ENCODE measurements at places on chromosomes 5 and 9.

DNA sequence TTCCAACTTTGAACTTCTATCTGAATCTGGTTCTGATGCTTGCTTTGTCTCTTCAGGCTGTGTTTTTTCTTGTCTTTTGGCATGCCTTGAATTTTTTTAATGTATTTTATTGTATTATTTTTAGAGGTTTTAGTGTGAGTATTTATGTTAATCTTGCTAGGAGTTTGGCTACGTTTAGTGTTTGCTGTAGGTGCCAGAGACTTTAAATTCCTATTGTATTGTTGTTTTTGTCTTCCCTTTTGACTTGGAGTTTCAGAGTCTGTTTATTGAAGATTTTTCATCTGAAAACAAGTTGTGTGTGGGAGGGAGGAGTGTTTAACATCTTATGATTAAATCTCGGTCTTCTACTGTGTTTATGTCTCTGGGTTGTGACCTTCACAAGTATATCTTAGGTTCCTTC, 956.8 kb downstream of the TLE1 start:
- DNase-seq = no peak

DNA sequence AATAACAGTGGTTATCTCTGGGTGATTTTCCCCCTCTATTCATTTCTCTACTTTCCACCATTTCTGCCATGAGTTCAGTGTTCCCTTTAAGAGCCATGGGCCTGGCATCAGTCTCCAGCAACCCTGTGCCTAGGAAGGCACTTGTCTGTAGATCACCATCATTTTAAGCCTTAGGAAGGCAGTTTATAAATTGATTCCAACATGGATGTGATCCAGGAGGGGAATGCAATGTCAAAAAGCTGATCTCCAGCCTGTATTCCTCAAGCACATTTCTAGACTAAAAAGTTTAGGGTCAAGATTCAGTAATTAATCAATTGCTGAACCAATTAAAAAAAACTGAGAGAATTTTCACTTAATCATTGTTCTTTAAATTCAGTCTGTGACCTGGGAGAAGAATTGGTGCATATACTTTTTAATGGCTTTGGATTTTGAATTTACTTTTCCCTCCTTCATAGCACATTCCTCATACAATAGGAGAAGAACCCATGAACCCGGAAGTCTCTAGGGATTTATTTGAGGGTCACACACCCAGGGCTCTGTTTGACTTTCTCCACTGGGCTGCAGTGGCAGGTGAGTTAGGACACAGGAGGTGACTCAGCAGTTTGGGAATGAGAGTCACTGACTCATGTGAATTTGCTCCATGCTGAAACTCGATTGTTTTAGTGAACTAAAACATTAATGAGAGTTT, 6.1 kb upstream of the ERMP1 start:
- DNase-seq = peak; percentile 10

- no peak for DNase-seq
Observed at GRCh38 chr5:154221371-154221896, 30.9 kb downstream of the GALNT10 start.

DNA sequence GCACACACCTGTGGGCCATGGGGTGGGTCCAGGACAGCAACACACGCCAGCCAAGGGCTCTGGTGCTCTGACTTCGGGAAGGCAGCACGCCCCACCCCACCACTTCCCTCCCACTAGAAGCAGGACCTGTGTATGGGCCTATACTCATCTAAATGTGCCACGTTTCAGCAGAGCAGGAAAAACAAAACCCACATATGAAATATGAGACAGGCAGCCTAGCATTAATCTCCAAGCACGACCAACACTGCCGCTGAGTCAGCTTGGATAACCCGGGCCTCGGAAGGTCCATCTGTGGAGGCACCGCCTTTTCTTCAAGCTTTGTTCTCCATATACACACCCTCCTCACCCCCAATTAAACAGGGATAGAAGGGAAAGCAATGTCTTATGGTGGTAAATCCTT, 203.1 kb downstream of the ROR2 start:
- DNase-seq = no peak

GRCh38 chr9:76135902-76136301, 245.4 kb downstream of the PCSK5 start:
- DNase-seq = no peak

- DNase-seq = no peak
Observed at GRCh38 chr9:104826079-104826775, 62.3 kb downstream of the NIPSNAP3B start.

DNA sequence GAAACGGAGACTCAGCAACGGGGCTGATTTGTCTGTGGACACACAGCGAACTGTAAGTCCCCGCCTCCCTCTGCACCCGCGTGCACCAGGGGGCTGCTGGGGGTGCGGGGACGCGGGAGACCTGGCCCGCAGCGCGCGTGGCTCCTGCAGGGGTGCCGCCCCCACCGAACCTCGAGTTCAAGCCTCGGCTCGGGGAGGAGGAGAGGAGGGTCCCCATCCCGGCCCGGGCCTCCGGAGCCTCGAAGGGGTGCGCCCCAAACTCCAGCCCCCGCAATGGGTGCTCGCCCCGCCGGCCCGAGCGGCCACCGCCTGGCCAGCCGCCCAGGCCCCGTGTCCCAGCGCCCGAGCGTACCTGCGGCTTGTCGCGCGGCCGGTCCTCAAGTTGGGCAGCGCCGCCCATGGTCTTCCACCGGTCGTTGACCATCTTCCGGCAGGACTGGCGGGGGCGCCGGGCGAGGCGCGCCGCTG, 829 bp downstream of the FIBCD1 start:
- DNase-seq = no peak

DNA sequence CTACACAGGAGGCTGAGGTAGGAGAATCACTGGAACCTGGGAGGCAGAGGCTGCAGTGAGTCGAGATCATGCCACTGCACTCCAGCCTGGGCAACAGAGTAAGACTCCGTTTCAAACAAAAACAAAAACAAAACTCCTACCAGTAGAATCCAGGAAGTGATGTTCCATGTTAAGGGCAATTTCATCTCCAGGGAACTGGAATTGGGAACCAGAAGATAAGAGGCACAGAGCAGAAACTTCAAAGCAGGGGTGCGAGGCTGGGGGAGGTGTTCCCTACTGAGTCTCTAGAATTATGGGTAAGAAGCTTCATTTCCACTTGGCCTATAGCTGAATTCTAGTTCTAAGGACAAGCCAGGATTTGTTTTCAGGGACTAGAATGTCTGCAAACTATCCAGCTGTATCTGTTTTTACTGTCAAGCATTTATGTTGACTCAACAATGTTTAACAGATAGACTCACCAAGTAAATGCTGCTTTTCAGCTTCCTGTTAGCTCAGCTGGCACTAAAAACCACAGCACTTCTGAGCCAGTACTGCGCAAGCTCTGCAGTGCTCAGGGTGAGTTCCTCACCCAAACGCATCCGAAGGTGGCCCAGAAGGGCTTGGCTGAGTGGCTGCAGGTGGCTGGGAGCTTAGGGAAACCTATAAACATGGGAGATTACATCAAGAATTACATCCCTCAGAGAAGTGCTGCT, 320.1 kb downstream of the MTRR start:
- DNase-seq = no peak

DNA sequence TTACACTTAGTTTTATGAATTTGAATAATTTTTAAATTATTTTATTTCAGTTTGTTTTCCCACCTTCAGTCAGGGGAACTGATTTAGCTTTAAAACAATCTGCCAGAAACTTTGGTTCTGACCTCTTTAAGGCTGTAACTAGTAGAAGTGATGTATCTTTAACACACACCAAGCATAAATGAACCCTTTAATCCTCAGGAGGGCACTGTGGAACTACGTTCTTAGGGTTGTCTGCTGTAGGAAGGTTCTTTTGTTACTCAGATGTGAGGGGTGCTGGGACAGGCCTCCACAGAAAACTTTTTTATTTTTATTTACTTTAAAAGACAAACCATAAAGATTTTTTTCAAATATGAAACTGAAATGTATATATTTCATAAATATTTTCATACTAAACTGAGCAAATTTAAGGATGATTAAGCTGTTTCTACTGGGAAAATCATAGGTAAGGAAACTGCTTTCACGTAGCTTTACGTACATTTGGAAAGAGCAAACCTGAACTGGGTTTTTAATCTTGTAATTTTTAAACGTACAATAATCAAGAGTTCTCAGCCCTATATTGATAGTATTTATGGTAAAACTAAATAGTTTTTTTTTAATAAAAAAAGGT, 5.3 kb downstream of the KLF4 start:
- peak; percentile 9 for DNase-seq

DNA sequence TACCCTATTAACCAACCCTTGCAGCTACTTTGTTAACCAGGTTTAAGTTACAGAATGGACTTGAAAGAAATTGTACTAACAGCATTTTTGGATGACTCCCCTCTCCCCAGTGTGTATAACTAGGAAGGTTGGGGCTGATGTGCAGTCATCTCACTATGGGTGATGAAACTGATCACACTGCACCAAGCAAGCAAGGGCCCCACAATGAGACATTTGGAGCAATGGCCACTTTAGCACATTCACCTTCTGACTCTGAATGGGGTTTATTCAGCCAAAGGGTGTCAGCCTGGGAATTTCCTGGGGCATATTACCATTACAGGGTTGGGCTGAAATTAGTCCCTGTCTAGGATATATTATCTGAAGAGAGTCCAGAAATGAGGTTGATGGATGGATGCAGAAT, 18.7 kb upstream of the CYFIP2 start:
- DNase-seq = no peak

- no peak for DNase-seq
Observed at GRCh38 chr9:121021301-121021700, 28.8 kb downstream of the C5 start.

GRCh38 chr9:79220666-79221065, 351.1 kb upstream of the TLE4 start:
- DNase-seq = no peak

GRCh38 chr9:91817493-91818224, 132.4 kb downstream of the ROR2 start:
- DNase-seq = no peak

DNA sequence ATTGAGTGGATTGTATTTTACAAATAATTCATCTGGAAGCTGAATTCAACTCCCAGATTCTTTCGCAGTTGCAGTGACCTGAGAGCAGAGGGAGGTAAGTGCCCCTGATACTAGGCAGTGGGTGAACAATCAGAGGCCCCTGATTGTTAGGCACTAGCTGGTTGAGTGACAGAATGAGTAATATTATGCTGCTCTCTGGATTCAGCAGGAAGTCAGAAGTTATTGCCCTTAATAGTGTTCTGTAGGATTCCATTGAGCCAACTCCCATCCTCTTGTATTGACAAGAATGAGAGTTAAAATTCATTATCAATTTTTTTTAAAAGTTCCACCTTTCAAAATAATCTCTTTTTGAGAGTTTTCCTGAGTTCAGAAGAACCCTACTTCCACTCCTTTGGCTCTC, 301.2 kb downstream of the DTWD2 start:
- DNase-seq = no peak

- DNase-seq = peak; percentile 60
Observed at GRCh38 chr9:124660341-124660801, 110.7 kb downstream of the NR6A1 start.

DNA sequence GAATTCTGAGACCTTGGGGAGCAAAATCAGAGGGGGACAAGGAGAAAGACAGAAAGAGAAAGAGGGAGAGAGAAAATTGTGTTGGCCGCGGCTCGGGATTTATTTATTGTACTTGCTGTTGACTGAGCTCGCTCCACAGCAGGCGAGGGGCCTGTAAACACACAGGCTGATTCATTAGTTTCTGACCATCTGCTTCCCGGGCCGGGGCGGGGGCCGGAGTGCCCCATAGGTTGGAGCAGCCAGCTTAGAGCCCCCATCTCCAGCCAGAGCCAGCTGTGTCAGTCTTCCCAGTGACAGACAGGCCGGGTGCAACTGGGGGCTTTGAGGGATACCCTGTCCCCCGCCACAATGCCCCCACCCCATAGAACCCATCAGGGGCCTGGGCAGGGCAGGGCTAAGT, 30.9 kb downstream of the NTNG2 start:
- no peak for DNase-seq

GRCh38 chr5:132853323-132853722, 12.9 kb downstream of the GDF9 start:
- DNase-seq = no peak

DNA sequence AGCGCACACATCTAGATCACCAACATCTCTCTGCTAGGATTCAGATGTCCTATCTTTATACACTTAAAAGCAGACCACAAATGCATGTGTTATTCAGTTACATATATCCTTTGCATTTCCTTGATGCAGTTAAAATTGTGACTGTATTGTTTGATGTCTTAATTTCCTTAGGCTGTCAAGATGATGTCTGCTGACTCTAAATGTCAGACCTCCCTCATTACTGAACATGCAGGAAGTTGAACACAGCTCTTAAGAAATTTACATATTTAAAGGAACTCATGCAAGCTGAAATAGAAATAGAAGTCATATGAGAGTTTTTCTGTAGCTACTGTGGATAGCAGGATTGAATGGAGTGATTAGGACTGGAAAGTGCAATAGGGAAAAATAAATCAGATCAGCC, 336.5 kb upstream of the SEMA6A start:
- no peak for DNase-seq

DNA sequence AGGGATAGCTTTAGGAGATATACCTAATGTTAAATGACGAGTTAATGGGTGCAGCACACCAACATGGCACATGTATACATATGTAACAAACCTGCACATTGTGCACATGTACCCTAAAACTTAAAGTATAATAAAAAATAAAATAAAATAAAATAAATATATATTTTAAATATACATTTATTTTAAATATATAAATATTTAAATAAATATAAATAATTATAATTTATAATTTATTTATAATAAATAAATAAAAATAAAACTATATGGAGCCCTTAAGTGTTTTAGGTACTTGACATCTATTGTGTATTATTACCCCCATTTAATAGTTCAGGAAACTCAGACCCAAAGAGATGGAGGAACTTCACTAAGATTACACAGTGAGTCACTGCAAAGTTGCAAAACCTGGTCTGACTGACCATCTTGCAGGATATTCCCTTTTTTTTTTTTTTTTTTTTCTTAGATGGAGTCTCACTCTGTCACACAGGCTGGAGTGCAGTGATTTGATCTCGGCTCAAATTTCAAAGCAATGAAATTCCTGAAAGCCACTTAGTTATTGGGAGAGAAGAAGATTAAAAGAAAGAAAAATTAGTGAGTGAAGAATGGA, 5.8 kb upstream of the C5orf52 start:
- peak; percentile 35 for DNase-seq

GRCh38 chr9:107465467-107466451, 23.8 kb downstream of the KLF4 start:
- no peak for DNase-seq

DNA sequence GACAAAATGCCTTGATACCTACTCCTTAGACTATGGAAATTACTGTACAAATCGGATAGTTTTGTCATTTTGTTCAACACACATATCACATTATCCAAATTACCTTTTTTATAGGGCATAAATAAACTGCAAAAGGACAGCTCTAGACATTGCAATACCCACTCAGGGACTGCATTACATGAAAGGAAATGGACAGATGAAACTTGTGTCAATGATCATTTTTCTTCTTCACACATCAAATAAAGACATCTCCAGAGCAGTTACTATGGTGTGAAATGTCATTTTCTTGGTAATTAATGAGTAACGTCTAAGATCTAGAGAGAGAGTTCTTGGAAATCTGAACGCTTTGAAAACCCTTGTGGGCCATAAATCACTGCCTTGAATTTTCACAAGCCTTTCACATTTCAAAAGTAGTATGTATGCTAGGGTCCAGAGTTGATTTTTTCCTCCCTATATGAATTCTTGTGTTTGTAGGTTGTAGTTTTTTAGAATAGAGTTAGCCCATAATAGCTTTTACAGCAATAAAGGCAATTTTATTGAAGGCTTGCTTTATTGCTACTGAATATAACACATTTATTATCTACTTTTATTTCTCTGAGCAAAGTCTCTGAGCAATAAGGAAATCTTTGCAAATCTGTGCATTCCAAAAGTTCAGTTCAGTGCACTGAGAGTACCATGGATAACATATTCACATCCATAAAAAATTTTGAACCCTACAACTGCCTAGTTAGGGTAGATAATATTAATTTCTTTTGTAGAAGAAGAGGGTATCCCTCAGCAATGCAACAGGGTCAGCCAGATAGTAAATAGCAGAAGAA, 358.0 kb upstream of the PCSK5 start:
- DNase-seq = no peak
